Uterus (tissue), 4 donors: ENCODE measurements at places on chromosomes 11 and 22. TPM values are rescaled to one million over a fixed set of nuclear protein-coding genes. Genes with fewer than 3 reads are reported as not detected.

FAM181B gene
- total RNA-seq = not detected

OOSP4B gene
- total RNA-seq = not detected

GRCh38 chr11:111520560-111520959 lies 6.0 kb downstream of the HOATZ start:
- no peak overlapping the region for H3K4me3 ChIP-seq
- DNase-seq = no peak

- DNase-seq = no peak
- peaks cover 7% of the 10 kb centered on the region for H3K4me1 ChIP-seq
- no peaks in the 10 kb centered on the region for H3K36me3 ChIP-seq
- peak overlapping the region; percentile 32 for H3K27ac ChIP-seq
- no peaks in the 10 kb centered on the region for H3K27me3 ChIP-seq
- H3K4me3 ChIP-seq = no peak overlapping the region
Observed at GRCh38 chr11:78428266-78428636, 10.6 kb upstream of the GAB2 start.

DNA sequence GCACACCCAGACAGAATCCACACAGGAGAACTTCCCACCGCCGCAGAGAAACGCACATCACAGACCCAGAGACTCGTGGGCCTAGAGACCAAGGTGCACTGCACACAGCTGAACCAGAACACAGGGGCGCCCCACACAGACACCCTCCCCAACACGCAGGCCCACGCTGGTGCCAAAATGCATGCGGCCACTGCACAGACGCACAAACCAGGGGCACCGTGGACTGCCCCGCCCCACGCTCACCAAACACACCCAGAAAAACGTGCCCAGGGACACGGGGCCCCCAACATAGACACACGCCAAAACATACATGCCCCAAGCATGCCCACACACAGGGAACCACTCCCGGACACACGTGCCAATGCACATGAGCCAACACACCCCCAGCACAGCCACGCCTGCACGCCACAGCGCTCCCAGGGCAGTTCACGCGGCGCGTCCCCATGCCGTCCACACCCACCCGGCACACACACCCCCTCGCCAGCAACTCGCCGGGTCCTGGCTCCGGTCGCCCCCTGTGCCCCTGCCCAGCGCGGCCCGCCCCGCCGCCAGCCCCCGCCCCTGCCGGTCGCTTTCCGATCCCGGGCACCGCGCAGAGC lies 7.8 kb downstream of the ELFN2 start:
- no peaks in the 10 kb centered on the region for H3K36me3 ChIP-seq
- no peak overlapping the region for H3K4me3 ChIP-seq
- peaks cover 2% of the 10 kb centered on the region for H3K27me3 ChIP-seq
- no peak for DNase-seq
- no peak overlapping the region for H3K27ac ChIP-seq
- peaks cover 5% of the 10 kb centered on the region for H3K4me1 ChIP-seq

DNA sequence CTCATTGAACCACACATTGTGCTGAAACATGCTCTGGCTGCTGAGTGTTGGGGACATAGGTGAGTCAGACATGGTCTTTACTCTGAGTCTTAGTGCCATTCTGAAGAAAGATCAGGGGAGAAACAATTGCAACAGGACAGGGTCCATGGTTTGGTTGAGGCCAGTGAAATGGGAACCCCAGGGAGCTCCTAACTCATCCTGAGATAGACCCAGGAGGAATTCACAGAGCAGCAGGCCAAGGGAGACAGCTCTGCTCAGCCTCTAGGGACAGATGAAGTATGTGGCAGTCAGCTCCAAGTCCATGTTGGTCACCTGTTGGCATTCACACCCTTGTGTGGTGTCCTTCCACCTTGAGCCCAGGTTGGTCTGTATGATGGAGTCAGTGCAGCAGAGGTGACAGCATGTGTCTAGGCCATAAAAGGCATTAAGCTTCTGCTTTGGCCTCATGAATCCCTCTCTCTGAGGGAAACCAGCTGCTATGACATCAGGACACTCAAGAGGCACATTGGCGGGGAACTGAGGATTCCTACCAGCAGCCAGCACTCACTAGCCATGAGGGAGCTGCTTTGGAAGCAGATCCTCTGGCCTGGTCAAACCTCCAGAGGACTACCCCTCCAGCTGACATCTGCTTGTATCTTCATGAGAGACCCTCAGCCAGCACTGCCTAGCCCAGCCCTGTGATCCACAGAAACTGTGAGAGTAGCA lies 50.3 kb upstream of the MYEOV start:
- no peak overlapping the region for H3K27ac ChIP-seq
- H3K36me3 ChIP-seq = no peaks in the 10 kb centered on the region
- H3K4me1 ChIP-seq = no peaks in the 10 kb centered on the region
- H3K27me3 ChIP-seq = no peaks in the 10 kb centered on the region

PRG2 gene
- total RNA-seq = 0.21 TPM

DNA sequence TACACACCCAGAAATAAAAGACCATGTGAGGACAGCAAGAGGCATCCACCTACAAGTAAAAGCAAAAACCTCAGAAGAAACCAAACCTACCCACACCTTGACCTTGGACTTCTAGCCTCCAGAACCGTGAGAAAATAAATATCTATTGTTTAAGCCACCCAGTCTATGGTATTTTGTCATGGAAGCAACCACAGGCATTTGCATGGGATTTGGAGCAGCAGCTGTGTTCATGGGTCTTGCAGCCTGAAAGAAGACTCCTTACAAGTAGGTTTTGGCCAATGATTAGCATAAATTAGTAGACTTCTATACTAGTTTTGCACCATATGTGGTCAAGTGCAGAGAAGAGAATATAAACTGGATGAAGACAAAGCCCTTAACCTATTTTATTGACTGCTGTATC lies 27.9 kb downstream of the FSHB start:
- H3K27ac ChIP-seq = no peak overlapping the region
- no peaks in the 10 kb centered on the region for H3K27me3 ChIP-seq
- H3K4me3 ChIP-seq = no peak overlapping the region
- H3K36me3 ChIP-seq = no peaks in the 10 kb centered on the region

BTG4 gene
- total RNA-seq = not detected

DNA sequence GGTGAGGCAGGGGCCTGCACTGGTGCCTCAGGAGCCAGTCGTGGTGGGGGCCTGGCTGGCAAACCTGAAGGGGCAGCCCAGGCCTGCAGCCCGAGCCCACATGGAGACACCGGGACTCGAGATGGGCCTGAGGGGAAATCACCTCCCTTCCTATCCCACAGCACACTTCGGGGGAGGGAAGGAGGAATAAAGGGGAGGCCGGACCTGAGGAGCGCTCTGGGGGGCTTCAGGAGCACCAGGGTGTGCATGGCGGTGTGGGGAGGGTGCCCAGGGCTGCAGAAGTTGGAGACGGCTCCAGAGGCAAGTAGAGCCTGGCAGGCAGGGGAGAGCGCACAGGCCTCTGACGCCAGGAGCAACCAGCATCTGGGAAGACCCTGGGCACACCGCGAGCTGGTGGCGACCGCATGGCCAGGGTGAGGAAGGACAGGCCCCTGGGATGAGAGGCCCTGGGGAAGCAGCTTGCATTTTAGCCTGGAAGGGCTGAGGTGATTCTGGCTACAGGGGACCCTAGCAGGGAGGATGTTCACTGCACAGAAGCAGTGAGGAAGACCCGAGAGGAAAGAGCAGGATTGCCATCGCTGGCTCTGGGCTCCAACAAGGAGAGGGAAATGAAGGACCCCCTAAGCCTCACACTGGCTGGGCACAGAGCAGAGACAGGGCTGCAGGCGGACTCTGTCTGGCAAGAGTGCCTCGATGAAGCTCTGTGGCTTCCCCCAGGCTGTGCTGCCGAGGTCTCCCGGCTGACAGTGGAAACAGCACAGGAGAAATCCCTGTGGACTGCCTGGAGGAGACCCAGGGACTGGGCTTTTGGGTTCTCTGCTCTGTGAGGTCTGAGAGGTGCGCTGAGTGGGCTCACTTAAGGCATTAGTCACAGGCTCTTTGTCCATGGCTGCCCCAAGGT lies 457.7 kb downstream of the BRD1 start:
- no peak overlapping the region for H3K27ac ChIP-seq
- H3K4me1 ChIP-seq = no peaks in the 10 kb centered on the region
- DNase-seq = no peak

DNA sequence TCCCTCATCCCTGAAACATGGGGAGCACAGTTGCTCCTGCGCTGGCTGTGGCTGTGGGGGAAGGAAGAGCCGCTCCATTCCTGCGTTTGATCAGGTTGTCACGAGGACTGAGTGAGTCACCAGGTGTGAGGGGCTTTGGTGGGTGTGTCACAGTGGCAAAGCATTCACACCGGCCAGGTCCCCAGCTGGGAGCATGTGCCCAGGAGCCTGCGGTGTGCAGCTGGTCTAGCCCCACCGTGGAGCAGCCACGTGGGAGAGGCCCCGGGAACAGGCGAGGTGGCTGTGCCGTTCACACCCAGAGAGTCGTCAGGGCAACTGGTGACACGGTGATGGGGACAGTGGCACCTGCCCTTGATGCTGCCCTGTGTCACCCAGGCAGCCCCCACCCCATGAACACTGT lies 47.6 kb upstream of the PPARA start:
- peak overlapping the region; percentile 87 for H3K27ac ChIP-seq
- no peaks in the 10 kb centered on the region for H3K36me3 ChIP-seq
- H3K4me1 ChIP-seq = peaks cover 36% of the 10 kb centered on the region

OR2AG1 gene
- not detected for total RNA-seq

GRCh38 chr11:106398502-106399075 lies 321.1 kb downstream of the AASDHPPT start:
- H3K4me1 ChIP-seq = peaks cover 7% of the 10 kb centered on the region
- peak overlapping the region; percentile 71 for H3K27ac ChIP-seq
- no peaks in the 10 kb centered on the region for H3K27me3 ChIP-seq
- no peak for DNase-seq

MMP13 gene
- total RNA-seq = not detected

DNA sequence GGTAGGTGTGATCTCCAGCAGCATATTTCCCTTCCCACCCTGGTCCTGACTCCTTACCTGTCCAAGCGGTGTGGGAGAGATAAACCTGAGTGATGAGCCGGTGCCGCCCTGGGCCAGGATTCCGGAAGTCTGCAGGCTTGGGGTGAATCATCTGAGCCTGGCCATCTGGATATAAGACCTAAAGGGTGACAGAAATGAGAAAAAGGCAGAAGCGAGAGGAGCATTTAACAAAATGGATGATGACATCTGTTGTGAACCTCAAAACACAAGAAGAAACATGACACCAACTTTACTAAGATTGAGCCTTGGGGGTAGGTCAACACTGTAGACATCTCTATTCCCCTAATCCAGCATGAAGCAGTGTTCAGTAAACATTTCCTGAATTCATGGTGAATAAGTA lies 62.8 kb downstream of the AAMDC start:
- H3K27ac ChIP-seq = no peak overlapping the region
- DNase-seq = no peak
- H3K4me1 ChIP-seq = no peaks in the 10 kb centered on the region
- H3K27me3 ChIP-seq = no peaks in the 10 kb centered on the region
- no peaks in the 10 kb centered on the region for H3K36me3 ChIP-seq

GRCh38 chr11:11977206-11977938 lies 31.1 kb downstream of the DKK3 start:
- H3K27me3 ChIP-seq = no peaks in the 10 kb centered on the region
- no peak overlapping the region for H3K4me3 ChIP-seq
- H3K27ac ChIP-seq = peak overlapping the region; percentile 82
- no peaks in the 10 kb centered on the region for H3K36me3 ChIP-seq
- H3K4me1 ChIP-seq = peaks cover 32% of the 10 kb centered on the region

GRCh38 chr11:6724013-6724412 lies 40.9 kb upstream of the MRPL17 start:
- no peak for DNase-seq
- H3K4me3 ChIP-seq = no peak overlapping the region
- no peaks in the 10 kb centered on the region for H3K36me3 ChIP-seq
- H3K27ac ChIP-seq = no peak overlapping the region
- H3K27me3 ChIP-seq = no peaks in the 10 kb centered on the region

GRCh38 chr11:29352273-29352795 lies 664.5 kb downstream of the KCNA4 start:
- no peaks in the 10 kb centered on the region for H3K27me3 ChIP-seq
- H3K4me3 ChIP-seq = no peak overlapping the region
- H3K27ac ChIP-seq = no peak overlapping the region
- no peak for DNase-seq
- H3K4me1 ChIP-seq = no peaks in the 10 kb centered on the region

- no peaks in the 10 kb centered on the region for H3K4me1 ChIP-seq
- no peaks in the 10 kb centered on the region for H3K27me3 ChIP-seq
- no peaks in the 10 kb centered on the region for H3K36me3 ChIP-seq
- no peak for DNase-seq
- no peak overlapping the region for H3K4me3 ChIP-seq
- H3K27ac ChIP-seq = no peak overlapping the region
Observed at GRCh38 chr11:118230088-118230487, 5.3 kb upstream of the JAML start.

ZP1 gene
- not detected for total RNA-seq

- no peaks in the 10 kb centered on the region for H3K36me3 ChIP-seq
- no peaks in the 10 kb centered on the region for H3K27me3 ChIP-seq
- DNase-seq = no peak
- H3K4me3 ChIP-seq = no peak overlapping the region
Observed at GRCh38 chr11:97611345-97611744, 1221.5 kb downstream of the JRKL start.

DNA sequence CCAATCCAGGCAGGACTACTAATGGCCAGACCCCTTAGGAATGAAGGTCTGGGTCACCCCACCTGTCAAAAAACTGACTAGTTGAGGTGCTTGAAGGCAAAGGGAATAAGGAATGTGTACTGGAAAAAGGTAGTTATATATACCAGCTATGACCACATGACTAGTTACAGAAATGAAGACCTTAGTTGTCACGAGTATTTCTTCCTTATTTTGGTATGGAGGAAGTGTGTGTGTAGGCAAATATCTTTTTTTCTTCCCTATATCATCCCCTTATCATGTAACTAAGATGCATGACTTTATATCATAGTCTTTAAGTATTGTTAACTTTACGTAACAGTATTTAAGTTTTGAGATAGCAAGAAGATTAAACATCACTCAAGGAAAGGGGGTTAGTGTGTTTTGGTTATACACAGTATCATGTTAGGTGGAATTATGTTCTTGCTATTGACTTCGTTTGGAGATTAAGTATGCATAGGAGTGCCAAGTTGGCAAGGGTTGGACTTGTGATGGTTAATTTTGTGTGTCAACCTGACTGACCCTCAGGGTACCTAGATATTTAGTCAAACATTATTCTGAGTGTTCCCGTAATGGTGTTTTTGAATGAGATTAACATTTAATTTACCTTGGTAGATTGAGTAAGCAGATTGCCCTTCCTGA lies 38.2 kb upstream of the NARS2 start:
- H3K4me1 ChIP-seq = no peaks in the 10 kb centered on the region
- H3K27me3 ChIP-seq = no peaks in the 10 kb centered on the region
- H3K27ac ChIP-seq = no peak overlapping the region
- no peaks in the 10 kb centered on the region for H3K36me3 ChIP-seq

MRGPRE gene
- 1.5 TPM for total RNA-seq

DNA sequence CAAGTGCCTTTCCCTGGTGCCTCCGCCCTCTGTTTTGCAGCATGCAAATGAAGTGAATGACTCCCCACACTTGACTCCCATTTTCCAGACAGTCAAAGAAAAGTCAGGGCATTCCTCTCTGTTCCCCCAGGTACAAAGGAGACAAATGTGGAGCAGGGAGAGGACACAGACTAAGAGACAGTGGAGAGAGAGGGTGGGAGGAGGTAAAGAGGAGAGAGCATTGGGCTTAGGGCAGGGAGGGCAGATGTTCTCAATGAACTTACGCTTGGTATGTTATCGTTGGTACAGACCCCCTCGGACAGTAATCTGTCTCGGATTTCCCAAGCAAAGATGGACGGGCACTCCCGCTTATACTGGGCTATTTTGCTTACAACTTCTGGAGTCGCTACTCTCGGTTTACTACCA lies 9.8 kb downstream of the PAX6 start:
- no peaks in the 10 kb centered on the region for H3K4me1 ChIP-seq
- H3K36me3 ChIP-seq = no peaks in the 10 kb centered on the region
- no peak for DNase-seq
- H3K27me3 ChIP-seq = peaks cover 92% of the 10 kb centered on the region

- no peak overlapping the region for H3K4me3 ChIP-seq
- no peaks in the 10 kb centered on the region for H3K4me1 ChIP-seq
Observed at GRCh38 chr11:97107604-97108003, 717.8 kb downstream of the JRKL start.

GDPD4 gene
- not detected for total RNA-seq

LGALS12 gene
- total RNA-seq = not detected

CD248 gene
- total RNA-seq = 15.0 TPM
